ENCODE measurements at places on chromosomes 1 and 21.

DNA sequence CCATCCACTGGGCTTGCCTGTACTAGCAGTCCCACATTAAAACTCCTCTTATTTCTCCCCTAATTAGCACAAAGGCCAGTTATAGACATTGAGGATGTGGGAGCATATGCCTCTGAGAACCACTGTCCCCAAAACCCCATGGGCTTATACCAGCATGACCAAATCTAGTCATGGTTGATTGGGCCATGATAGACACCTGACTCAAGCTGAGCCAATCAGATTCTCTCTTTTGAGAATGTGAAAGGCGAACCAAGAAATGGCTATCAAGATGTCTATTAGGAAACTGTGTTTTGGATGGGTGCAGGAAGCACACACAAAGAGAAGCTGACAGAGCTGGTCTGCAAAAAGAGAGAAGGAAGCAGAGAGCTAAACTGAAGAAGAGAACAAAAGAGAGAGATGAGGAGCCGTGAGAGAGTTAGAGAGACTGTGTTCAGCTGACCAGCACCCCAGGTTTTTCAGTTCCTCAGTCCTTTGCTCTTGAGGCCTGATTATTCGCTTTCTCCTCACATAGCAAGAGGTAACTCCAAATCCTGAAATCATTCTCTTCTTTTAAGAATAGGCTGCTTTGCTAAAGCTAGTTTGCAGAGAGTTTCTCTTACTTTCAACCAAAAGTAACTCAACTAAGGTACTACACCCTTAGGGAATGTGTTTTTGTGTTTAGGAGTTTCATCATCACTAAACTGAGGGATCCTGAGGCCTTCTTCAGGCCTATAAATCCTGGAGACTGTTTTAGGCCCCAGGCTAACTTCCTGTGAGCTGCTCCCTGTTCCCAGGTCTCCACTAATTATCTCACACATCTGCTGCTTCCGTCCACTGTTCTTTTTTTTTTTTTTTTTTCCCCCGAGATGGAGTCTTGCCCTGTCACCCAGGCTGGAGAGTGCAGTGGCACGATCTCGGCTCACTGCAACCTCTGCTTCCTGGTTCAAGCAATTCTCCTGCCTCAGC is 7.9 kb upstream of the TIPRL start:
- DNase-seq = peak; percentile 14

- DNase-seq = no peak
Observed at GRCh38 chr1:58442114-58442513, 104.4 kb downstream of the OMA1 start.

DNA sequence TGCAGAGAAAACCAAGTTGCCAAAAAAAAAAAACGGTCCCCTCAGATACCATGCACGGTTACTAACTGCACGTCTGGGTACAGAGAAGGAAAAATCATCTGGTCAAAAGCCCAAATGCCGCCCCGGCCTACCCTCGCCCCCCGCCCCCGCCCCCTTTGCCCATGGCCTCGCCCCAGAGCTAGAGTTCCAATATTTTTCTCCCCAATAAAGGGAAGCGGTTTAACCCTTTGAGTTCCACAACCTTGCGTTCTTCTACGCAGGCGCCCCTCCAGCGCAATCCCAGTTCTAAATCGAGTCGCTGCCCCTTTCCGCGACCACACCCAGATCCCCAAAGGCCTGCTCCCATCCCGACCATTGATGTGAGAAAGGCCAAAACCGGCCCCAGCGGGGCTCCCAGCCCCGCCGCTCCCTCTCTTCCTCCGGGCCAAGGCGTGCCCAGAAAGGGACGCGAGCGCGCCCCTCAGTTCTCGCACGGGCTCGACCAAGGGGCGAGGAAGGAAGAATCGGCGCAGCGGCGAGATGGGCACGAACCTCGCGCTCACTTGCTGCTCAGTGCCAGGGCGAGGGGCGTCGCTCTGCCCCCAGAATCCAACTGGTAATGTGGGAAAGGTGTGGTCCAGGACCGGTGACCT is 797 bp downstream of the WDR47 start:
- peak; percentile 69 for DNase-seq

DNA sequence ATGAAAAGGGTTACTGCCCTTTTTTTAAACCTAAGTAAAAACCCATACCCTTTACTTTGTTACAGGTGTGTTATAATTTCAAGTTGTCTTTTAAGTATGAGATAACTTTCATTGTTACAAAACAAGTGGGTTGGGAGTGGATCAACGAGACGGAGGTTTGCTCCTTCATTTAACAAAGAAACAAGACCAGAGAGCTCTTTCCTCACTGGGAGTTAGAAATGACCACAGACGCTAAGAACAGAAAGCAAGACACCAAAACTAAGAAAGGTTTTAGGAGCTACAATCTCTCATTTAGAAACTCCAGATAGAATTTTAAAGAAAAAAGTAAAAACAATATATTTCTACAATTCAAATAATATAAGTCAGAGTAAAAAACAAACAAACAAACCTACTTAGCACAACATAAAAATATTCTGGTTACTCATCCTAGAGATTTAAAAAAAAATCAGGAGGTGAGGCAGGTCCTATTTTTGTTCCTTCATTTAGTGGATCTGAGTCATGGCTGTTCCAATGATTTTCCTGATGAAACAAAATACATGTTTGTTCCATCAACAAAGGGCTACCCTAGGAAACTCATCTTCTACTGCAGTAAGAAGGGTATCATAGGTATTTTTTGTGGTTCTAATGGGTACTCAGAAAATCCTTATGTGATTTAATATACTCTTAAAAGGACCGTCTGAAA is 33.0 kb downstream of the APP start:
- DNase-seq = no peak

GRCh38 chr1:173149887-173150286 is 57.2 kb downstream of the TNFSF4 start:
- no peak for DNase-seq

GRCh38 chr1:93681101-93681988 is at the start of gene BCAR3:
TSS of gene BCAR3 (minus strand) at chr1:93681837. CDS start at chr1:93674930, 6,907 bp downstream.
- peak; percentile 85 for DNase-seq

DNA sequence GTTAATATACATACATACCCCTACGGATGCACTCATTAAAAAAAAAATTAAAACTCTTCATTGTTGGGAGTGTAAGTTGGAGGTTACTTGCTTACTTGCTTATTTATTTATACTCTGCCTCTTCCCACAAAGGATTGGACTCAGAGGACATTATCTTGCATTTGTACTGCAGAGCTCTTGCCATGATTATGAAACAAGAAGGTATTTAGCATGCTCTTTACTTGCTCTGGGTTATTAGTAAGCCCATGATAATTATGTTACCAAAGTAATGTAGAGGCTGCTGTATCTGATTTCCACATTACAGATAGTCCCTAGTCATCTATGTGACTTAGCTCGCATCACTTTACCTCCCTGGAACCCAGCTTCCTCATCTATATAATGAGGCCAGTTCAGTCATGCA is 355.1 kb upstream of the PTBP2 start:
- no peak for DNase-seq

DNA sequence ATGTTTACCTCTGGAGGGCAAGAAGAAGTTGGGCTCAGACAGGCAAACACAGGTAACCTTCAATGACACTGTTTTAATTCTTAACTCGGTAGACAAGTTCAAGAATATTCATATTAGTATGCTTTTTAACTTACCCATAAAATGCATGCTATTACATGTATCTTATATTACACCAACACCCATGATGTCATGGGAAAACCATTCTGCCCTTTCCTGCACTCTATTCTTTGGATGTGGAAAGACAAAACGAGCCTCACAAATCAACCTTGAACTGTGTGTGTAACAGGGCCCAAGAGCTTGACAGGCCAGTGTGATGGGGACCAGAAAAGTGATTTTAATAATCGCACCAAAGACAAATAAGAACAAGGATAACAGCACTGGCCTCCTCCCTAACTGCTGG is 22.6 kb upstream of the RAP1GAP start:
- DNase-seq = no peak

DNA sequence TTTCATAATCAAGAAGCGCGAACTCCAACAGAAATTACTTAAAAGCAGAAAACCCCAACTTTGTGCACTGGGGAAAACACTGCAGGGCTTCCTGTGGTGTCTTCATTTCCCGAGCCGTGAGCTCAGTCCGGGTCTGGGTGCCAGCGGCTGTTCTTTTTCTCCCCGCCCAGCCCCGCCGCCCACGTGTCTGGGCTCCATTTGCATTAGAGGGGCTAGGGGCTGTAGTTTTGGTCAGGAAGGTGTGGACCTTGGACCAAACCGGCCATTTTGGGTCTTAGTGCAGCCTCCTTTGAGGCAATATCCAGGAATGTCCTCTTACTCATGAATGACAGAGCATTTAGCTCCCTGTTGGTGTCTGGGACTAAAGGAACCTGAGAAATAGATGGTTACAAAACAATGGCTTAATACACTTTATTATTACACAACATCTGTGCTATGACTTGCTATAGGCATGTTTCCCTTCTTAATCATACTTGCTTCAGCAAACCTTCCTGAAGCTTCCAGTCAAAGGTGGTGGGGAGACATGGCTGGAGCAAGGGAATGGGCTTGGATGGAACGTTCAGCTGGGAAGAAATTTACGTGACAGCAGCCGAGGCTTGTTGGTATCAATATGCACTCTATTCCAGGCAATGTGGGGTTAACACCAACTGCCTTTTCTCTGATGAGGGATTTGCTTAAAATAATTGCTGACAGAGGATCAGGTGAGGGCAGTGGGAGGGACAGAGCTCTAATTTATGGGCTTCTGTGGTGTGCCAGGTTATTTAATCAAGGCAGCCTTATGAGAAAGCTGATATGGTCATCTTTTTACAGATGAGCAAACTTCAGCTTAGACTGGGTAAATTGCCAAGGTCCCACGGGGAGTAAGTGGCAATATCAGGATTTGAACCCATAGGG is 1.1 kb downstream of the AGTRAP start:
- peak; percentile 64 for DNase-seq

GRCh38 chr21:42089665-42090310 is 18.7 kb downstream of the UMODL1 start:
- no peak for DNase-seq

DNA sequence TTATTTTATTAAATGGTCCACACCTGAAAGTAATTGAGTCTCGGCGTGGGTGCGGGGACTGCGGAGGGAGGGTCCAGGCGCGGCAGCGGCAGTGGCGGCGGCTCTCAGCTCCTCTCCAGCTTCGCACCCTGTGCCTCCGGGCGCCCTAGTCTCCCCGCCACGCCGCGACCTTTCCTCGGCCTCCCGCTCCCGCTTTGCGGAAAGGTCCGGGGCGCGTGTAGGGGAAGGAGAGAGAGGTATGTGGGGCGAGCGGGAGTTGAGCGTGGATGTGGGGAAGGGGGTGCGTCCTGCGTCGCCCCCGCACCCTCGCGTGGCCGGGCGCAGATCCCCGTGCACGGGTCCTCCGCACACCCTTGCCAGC is 13.4 kb upstream of the ALX3 start:
- no peak for DNase-seq

GRCh38 chr1:56218023-56218422 is 361.3 kb downstream of the PLPP3 start:
- DNase-seq = no peak

DNA sequence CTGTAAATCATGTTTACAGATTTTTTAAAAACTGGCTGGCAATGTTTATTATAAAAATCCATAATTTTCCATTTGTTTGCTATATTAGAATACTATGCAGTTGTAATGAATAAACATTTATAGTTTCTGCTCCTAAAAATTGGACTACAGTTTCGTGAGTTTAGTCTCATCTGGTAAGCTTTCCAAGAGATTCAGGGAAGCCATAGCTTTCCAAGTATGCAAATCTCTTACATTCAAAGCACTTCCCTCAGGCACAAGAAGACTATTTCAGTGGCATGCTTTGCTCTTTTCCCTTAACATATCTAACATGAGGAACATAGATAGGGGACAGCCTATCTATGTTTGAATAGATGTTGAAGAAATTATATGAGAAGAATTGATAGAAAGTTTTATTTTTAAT is 77.2 kb downstream of the ADGRL2 start:
- no peak for DNase-seq

GRCh38 chr1:200021577-200022238 is 5.8 kb upstream of the NR5A2 start:
- DNase-seq = no peak

DNA sequence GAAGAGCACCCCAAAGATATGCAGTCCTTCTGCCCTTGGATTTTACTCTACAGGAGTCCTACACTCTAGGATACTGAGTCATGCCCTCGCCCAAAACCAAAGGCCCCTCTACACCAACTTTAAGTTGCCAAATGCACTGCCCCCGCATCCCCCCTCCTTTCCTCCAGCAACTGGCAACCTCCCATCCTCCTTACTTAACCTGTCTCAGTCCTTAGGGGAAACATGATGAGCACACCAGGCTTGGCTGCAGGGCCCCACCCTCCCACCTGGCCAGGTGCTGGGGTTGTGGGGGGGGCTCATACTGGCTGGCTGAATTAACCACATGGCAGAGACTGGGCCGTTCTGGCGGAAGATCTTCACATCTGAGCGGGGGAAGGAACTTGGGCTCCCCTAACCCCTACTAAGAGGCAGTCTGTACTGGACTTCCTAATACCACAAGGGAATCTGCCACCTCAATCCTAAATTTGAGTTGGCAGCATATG is 1.2 kb downstream of the HDGF start:
- DNase-seq = peak; percentile 66

- no peak for DNase-seq
Observed at GRCh38 chr21:33634254-33634653, 7.3 kb downstream of the CRYZL1 start.

- peak; percentile 37 for DNase-seq
Observed at GRCh38 chr1:77514921-77515776, 167.3 kb downstream of the ZZZ3 start.

DNA sequence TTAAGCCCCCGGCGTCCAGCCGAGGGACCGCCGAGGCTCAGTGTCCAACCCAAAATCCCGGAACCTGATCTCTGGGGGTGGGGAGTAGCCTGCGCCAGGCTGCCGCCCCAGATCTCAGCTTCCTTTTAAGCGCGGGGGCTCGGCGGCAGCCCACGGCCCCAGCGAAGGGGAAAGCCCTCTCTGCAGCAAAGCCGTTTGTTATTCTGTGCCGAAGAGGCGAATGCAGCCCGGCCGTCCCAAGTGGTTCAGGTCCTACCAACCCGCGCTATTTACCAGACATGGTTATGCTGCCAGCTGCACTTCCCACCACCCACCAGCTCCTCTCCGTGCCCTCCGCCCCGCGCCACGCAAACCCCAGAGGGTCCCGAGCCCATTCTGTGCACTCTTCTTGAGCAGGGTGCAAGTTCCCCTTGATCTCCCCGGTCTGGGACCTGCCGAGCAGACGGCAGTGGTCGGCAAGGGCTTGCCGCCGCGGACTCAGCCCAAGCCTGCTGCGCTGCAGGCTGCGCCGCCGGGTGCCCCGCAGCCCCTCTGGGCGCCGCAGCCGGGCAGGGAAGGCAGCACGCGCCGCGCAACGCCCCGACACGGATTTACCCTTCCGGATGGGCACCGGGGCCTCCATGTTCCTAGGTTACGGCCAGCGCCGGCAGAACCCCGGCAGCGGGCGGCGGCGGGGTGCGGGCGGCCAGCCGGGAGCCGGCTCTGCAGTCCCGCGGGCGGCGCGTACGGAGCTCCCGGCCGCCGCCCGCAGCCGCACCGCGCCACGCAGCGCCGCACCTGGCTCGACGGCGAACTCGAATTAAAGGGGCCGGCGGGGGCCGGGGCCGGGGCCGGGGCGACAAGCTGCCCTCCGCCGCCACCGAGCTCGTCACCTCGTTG is 738 bp upstream of the KCNA2 start:
- no peak for DNase-seq

DNA sequence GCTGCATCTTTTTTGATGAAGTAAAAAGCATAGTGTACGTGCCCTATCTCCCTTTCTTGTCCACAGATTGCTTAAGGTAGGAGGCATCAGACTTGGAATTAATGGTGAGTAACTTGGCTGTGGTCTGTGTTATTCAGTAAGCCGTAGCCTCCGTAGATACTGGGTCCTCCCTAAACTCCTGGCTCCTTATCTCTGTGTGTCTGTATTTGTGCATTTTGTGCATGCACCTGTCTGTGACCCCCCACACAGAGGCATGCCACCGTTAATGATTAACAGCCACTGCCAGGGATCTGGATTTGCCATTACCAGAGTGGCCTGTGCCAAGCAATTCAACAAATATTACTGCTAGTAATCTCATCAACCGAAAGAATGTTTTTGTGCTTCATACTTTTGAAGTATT is 31.9 kb downstream of the MAP3K21 start:
- no peak for DNase-seq
